ENCODE measurements at places on chromosomes 1 and 21.

DNA sequence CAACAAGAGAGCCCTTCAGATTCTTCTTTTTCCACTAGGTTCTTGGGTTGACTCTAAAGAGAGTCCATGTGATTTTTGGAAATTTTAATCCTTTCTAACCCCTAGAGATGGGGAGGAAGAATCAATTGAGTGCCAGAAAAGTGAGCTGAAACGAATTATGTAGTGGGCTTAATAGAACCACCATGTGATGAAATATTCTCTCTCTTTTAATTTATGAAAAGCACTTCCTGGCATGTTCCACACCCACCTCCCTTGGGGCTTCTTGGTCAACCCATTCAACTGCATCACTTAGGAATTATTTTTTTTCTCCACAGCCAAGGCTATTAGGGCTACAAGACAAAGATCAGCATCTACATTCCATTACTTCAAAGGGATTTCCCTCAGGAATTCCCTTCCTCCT lies 79.6 kb downstream of the ZC3H11B start:
- no peak for DNase-seq

DNA sequence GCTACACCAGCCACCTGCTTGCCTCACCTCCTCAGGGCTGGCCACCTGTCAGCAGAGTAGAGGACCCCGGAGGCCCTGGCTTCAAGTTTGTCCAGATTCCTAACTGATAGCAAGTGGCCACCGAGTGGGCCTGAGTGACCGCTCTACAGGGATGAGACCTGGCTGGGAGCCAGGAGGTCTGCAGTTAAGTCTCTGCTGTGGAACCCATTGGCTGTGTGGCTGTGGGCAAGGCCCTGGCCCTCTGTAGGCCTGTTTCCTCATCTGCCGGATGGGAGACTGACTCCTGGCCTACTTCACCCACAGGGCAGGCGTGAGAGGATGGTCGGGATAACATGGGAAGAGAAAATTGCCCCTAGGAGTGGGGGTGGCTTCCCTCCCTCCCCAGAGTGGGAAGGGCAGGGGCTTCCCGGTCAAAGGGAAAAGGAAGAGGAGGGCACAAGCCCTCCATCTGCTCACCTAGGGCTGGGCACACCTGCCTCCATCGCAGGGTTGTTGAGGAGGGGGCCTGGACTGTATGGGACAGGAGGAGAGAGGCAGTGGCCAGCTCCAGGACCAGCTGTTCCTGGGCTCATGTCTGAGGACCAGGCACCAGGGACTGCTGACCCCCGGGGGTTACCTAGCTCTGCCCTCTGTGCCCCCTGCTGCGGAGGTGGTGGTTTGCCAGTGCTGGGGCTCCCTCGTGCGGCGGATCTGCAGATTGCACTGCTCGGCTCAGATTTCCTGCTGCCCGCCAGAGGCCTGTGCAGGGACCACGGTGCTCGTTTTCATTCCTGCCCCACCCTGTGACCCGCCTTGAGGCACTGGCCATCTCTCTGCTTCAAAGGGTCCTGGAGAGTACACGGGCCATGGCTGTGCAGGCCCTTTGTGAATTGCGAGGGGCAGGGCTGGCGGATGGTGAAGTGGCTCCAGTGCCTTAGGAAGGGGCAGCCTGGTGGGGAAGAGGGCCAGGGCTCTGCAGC lies 9.1 kb upstream of the MTFR1L start:
- peak; percentile 90 for DNase-seq

- no peak for DNase-seq
Measured at GRCh38 chr1:10915594-10915993, 96.9 kb upstream of the TARDBP start.

DNA sequence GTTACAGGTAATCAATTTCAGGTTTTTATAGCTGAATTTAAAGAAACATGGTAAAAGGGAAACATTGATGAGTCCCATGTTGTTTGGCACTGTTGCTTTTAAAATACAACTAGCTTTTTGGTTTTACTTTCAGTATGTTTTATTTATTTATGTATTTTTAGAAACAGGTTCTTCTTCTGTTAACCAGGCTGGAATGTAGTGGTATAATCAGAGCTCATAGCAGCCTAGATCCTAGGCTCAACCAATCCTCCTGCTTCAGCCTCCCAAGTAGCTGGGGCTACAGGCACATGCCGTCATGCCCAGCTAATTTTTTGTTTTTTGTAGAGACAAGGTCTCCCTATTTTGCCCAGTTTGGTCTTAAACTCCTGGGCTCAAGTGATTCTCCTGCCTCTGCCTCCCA lies 50.4 kb downstream of the CTTNBP2NL start:
- DNase-seq = no peak

GRCh38 chr1:94982398-94982797 lies 55.5 kb upstream of the CNN3 start:
- no peak for DNase-seq

GRCh38 chr1:202228484-202229122 lies 35.0 kb downstream of the LGR6 start:
- DNase-seq = no peak

DNA sequence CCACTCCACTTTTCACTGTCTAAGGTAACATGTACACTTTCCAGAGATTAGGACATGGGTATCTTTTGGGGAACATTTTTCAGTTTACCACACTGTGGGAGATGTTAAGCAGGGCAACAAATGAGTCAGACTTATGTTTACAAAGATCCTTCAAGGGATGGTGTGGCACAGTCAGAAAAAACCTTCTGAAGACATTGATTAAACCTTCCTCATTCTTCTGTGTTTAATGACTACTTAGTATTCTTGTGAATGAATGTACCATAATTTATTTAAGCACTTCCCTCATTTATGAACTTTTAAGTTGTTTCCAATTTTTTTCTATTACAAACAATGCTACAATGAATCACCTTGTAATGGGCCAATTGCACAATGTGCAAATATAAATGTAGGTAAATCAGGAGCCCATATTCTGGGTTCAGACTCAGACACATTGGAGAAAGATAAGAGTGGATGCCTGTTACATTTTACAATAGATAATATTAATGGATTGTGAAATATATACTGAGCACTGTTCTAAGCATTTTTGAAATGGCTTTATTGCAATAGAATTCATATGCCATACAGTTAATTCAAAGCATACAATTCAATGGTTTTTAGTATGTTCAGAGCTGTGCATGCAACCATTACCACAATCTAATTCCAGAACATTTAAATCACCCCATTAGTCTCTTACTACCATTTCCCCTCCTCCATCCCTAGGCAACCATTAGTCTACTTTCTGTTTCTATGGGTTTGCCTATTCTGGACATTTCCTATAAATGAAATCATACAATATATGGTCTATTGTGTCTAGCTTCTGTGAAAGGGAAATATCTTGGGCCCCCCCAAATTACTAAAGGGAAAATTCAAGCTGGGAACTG lies 1.9 kb upstream of the SFT2D2 start:
- DNase-seq = no peak
